ENCODE measurements at places on chromosomes 11 and 22.
A peak's percentile ranks its signal among the peaks of the same experiment; 100 is the strongest.

DNA sequence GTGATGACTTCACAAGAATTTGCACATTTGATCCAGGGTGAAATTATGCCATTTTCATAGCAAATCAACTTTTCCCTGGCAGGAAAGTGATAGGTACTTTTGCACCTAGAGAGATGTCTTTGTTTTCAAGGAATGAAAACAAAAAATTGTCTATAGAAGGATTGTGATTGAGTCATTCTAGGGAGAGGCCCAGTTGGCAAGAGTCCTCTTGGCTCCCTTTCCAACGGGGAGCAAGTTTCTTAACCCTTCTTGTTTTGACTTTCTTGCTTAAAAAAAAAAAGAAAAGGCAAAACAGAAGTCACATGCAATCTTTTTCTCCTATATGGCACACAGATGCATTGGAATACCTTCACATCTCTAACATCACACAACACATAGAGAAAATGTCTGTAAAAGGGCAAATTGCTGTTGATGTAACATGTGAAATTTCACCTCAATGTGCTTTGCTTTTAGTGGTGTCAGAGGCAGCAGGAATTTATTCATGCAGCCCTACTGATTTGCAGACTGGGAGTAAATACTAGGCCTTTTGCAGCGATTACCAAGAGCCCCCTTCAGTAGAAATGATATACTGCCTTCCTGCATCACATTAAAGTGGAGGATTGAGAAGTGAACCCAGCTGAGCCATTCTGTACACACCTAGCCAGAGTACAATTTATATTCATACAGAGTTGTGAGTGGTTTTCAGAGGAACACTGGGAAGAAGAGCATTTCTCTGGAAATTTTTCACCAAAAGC is 290.7 kb upstream of the MPPED2 start:
- no peak for DNase-seq

DNA sequence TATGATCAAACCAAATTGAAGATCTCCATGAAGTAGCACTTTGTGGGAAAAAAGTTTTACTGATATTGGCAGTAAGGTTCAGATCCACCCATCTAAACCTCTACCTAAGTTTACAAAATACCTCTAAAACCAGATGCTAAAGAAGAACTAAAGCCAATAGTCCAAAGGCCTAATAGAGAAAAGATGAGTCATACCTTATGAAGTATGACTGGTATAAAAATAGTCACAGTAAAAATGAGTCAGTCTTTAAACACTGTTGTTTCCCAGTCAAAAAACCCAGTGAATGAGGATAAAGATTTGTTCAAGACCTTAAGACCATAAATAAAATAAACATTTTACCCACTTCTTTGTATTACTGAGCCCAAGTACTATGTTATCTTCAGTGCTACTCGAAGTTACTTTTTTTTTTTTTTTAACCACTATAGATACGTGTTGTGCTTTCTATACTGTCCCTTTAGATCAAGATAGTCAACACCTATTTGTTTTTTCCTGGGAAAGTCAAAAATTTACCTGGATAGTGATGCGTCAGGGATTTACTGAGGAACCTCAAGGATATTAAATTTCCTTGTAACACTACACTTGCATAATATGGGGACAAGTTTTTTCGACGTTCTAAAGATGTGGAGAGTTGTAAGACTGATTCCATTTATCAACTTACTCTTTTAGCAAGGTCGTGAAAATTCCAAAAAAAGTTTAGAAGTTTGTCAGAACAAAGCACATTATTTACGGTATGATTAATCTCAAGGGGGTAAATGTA is 87.3 kb downstream of the CCDC73 start:
- peak; percentile 37 for DNase-seq

GRCh38 chr22:41550952-41551491 is 6.8 kb upstream of the POLR3H start:
- DNase-seq: no peak

DNA sequence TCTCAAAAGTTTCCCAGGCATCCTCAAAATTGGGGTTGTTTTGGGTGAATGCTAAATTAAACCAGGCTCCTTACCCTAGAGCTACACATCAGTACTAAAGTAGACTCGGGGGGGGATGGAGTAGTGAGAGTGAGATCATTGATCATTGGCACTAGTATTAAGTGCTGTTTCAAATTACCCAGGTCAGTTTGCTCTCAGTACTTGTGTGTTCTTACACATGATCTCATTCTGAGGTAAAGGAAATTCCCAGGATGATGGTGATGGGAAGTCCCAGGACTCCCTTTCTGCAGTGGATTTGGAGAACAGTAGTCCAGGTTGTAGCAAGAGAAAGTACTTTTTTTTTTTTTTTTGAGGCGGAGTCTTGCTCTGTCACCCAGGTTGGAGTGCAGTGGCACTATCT is 12.5 kb downstream of the RBM4 start:
- no peak for DNase-seq

GRCh38 chr11:74493791-74494630 is 487 bp upstream of the LIPT2 start:
- no peak for DNase-seq

DNA sequence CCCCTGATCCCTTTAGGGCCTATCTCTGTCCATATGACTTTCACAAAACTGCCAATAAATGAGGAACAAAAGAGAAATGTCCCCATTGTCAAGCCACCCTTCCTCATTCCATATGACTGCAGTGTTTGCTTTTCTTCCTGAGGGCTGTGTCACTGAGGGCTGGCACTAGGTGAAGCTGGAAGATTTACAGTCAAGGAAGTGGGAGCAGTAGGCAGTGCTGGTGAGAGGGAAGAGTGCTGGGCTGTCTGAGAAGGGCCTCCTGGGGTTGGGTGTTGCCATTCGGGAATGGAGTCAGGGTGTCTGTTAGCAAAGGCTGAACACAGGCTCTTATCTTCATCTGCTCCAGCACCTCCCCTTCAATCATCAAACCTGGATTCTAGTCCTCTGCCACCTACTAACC is 30.9 kb downstream of the INSC start:
- DNase-seq: no peak

GRCh38 chr11:34313099-34313517 is 44.7 kb downstream of the ABTB2 start:
- DNase-seq: no peak

Data from A673 (cell line).